SHP77 treated with DMSO at 0.1 percent for 48 hours (cell line): ENCODE measurements at places on chromosomes 5 and 9.

GRCh38 chr5:11105696-11106095 lies 344.7 kb upstream of the DAP start:
- DNase-seq, result no peak

- DNase-seq, result no peak
These were observed 6.9 kb upstream of the UBAP1 start for GRCh38 chr9:34171753-34172535.

DNA sequence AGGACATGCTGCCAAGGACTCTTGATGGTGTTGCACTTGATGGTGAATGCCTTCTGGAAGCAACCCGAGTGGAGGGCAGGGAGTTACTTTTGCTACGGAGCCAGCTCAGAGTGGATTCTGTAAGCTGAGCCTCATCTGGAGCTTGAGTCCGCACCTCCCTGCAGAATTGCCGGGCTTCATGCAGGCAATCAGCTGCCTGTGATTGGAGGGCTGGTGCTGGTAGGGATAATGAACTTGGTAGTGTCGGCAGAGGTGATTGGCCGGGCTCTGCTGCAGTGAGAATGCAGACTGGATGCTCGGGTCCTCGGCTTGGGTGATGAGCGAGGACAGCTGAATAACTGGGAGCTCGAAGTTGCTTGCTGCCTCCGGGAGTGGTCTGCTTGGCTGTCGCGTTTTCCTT lies 23.1 kb downstream of the SLC25A25 start:
- DNase-seq, result no peak

DNA sequence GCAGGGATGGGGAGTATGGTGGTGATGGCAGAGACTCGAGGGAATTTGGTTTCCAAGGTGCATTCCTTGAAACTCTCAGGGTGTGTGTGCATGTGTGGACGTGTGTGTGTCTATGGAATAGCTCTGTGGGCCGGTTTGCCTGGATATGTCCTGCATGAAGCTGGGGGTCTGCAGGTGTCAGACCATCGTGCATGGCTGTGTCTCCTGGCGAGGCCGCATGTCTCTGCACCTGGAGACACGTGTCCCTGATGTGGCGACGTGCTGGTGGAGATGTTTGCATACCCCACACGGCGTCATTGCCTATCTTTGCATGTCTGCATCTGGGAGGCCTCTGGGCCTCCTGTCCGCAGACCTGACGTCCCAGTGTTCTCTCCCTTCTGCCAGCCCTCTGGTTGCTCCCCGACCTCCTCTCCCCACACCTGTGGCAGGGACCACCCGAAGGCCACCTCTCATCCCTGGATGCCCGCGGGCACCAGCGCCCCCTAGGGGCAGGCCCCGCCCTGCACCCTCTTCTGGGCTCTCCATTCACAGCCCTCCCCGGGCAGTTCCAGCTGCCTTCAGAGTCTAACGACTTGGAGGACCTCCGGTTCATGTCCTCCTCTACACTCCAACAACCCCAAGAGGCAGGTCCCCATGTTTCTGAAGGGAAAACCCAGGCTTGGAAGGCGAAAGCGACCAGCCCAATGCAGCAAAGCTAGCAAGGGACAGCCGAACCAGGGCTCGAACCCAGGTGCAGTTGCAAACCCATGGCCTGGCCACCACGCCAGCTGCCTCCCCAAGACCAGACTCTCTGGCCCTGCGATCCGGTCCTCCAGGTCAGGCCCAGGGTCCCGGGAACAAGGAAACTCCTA lies 88.6 kb downstream of the LMX1B start:
- no peak for DNase-seq

DNA sequence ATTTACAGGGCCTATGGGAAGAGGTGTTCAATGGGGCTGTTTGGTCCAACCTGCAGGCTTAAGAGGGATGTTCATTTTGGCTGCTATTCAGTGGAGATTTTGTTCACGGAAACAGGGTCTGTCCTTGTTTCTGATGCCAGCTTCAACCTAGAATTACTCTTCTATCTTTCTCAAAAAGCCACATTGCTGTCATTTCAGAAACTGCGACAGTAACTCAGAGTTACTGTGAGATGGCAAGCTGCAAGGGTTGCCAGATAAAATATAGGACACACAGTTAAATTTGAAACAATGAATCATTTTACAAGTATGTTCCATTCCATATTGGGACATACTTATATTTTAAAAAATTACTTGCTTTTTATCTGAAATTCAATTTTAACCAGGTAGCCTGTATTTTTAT lies 128.0 kb downstream of the NPR3 start:
- DNase-seq, result no peak

DNA sequence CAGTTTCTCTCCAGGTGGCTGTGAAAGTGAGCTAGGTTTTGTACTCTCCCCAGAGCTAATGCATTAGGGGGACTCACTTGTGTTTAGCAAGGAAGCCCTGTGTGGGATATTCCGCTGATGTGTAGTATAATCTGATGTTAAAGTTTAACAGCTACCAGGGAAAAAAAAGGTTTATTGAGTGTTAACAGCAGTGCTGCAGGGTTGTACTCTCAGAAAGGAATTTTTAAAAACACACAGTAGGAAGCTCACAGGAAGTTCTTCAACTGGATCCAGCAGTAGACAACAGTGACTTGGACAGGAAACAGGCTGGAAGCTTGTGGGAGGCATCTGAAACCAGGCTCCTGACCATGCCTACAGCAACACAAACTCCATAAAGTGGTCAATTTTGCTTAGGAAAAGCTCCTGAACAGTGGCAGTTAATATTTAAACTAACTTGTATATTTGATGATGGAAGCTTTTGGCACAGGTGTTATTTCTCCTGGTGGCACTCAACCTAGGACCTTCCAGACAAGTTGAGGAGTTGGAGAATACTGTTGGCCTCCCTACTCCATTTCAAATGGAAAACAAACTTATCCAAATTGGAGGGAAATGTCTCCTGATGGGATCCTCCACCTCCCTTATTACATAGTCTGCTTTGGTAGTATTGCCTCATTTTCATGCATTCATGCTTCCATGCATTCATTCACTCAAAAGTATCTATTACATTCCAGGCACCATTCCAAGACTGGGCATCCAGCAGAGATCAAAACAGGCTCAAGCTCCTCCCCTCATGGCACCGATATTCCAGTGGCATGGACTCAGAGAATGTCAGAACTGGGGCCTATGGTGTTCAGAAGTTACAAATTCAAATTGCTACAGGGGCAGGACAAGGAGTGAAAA lies 54.7 kb downstream of the FOXD1 start:
- no peak for DNase-seq

DNA sequence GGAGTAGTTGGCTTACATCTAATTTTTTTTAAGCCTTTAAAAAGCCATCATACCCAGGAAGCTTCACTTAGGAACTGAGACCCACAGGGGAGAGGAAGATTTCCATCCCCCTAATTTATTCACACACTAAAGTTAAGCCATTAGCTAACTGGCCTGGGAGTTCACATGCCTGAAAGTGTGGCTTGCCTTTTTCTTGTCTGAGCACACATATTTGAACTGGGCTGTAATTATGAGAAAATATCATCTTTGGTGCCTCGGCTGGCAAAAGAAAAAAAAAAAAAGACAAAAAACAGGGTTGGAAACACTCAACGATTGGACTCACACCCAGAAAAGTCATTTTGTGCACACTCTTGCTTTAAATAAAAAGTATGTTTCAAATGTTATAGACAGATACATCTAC lies 847.3 kb downstream of the MAT2B start:
- DNase-seq, result no peak

DNA sequence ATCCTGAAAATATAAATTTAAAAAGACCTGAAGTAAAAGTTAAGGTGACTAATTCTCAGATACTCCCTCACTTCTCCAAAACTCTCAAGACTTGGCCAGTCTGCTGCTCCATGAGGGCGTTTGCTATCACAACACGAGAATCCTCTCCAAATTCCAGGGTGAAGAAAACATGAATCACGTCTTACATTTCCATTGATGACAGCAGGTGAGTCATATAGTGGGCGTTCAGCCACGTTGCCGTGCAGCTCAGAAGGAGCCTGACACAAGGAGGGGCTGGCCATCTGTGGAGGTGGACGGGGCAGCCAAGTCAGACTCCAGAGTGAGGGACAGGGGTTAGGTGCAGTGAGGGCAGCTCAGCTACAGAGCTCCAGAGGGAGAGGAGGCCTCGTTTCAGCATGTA lies 555.1 kb upstream of the ADAMTS16 start:
- DNase-seq, result no peak

DNA sequence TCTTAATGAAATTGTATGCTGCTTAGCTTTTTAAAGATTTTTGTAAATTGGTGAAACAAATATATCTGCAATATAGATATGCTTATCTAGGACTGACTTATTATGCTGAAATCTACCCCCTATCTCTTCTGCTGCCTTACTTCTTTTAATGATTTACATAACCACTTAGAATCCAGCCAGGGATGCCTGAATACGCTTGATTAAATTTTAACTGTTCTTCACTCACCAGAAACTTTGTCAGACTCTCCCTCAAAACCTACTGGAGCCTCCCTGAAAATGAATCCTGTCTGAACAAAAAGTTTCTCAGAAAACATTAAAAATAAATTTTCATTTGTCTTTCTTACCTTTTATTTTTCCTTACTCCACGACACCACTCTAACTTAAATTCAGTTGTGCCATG lies 111.7 kb downstream of the ST8SIA4 start:
- DNase-seq, result no peak

- DNase-seq, result no peak
These were observed 166.1 kb downstream of the GNAQ start for GRCh38 chr9:77865385-77866047.

- no peak for DNase-seq
These were observed 115.2 kb downstream of the GCNT1 start for GRCh38 chr9:76573905-76574760.

DNA sequence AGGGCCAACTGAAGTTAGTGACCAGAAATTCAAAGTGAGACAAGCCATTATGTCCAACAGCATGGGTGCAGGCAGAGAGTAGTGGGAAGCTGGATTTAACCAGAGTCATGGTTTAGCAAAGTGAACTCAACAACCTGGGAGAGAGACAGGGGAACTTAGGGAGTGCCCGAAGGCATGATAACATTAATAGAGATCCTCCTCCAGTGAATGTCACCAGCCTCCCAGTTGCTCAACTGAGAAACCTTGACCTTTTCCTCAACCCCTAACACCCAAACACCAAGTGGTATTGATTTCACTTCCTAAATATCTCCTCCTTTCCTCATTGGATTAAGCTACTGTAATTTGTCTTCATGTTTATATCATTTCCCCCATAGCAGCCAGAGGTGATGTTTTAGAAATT lies 42.6 kb downstream of the HMGCS1 start:
- no peak for DNase-seq

DNA sequence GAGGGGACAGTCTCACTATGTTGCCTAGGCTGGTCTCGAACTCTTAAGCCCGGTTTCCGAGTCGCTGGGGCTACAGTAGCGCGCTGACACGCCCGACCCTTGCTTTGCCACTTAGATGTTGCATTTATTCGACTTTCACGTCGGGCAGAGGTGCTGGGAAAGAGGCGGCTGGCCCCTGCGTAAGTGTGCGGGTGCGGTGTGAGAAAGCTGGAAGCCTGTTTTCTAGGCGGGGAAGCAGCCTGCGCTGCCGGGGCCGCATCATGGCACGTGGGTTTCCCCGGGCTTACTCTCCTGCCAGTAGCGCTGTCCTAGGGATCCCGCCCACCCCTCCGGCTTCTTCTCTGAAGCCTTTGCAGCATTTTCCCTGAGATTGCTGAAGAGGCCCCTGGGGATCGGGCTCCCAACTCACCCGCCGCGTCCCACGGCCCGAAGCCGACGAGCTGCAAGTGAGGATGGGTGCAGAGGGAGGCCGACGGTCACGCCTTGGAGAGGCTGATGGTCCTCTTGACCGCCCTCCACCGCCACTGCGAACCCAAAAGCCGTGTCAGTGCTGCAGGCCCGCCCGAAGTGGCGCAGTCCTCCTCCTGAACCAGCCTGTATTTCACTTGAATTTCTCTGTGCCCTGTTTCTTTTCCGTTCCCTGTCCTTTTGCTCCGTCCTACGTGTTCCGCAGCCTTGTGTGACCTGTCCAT lies 5.8 kb upstream of the TRIM41 start:
- no peak for DNase-seq

DNA sequence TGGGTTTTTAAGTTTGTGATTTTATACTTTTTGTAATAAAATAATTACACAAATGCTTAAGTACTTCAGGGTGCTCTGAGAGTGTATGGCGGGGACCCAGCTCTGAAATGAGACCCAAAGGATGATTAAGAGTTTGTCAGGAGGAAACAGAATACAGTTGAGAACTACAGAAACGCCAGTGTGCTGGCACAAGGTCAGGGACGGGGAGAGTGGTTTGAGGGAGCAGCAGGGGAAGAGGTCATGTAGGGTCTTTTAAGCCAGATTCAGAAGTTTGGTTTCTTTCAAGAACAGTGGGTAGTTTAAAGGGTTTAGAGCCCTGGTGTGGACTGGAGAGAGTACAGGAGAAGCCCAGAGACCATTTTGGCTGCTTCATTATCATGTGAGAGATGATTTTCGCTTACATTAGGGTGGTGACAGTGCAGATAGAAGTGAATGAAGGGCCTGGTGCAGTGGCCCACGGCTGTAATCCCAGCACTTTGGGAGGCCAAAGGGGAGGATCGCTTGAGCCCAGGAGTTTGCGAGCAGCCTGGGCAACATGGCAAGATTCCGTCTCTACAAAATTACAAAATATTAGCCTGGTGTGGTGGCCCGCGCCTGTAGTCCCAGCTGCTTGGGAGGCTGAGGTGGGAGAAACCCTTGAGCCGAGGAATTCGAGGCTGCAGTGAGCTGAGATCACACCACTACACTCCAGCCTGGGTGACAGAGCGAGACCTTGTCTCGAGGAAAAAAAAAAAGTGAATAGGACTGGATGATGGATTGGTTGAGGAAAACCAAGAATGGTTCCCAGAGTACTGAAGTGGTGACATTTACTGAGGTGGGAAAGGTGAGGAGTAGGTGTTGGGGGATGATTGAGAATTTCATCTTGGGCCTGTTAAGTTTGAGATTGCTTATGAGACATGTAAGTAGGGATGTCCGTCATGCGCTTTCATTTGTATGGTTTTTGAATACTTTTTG lies 1.4 kb upstream of the ETF1 start:
- no peak for DNase-seq

GRCh38 chr9:35029241-35029640 lies 39.7 kb downstream of the DNAJB5 start:
- no peak for DNase-seq

DNA sequence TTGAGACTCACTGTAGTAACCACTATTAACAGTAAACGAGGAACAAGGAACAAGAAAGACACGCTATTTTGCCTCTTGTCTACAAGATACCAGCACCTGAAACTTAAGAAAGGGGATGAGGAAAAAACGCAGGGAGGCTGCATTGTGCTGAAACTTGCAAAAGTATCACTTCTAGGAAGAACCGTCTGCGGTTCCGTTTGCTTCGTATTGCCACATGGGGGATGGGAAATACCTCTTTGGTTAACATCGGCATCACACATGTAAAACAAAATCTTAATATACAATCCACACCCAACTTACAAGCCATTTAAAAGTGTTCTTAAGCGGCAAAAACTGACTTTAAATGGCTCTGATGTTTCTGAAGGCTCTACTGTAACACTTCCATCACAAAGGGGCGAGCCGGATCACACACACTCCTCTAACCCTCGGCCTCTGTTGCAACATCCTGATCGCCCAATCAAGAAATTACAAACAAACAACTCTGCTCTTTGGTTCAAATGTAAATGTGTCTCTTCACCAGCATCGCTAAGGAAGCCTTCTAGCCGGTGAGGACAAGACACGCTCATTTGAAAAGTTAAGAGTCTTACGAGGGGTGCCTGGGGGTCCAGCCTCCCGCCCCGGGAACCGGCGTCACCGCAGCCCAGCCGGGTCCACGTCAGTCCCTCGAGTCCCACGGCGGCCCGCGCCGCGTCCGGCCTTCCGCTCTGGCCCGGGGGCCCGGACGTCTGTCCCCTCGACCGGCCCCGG lies 621 bp downstream of the SEC16A start:
- no peak for DNase-seq

GRCh38 chr5:96838201-96839070 lies 30.7 kb upstream of the ERAP1 start:
- no peak for DNase-seq
